Upper lobe of right lung (tissue), 1 donor: ENCODE measurements at places on chromosomes 3 and 15. TPM values are rescaled to one million over a fixed set of nuclear protein-coding genes. Genes with fewer than 3 reads are reported as not detected.
A peak's percentile ranks its signal among the peaks of the same experiment; 100 is the strongest.

- H3K36me3 ChIP-seq: no peaks in the 10 kb centered on the region
- DNase-seq: no peak
- no peaks in the 10 kb centered on the region for H3K27me3 ChIP-seq
- H3K27ac ChIP-seq: no peak overlapping the region
Observed at GRCh38 chr15:54917312-54917711, 279.4 kb downstream of the RSL24D1 start.

DNA sequence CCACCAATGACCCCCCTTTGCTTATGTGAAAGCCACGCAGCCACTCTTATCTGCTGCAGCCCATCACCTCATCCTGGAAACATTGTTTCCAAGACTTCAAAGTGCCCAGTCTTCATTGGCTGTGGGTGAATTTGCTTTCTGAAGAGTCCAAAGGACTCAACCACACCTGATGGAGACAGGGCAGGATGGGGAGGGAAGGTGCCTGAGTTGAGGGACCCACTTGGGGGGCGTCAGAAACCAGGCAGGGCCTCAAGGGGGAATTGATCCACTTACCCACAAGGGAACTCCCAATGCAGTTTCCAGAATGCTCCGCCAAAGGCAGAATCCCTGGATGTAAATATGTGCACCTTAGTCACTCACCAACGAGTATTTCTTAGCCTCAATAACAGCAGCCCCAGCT, 147.9 kb upstream of the ATP2B2 start:
- H3K27me3 ChIP-seq: peaks cover 9% of the 10 kb centered on the region
- no peaks in the 10 kb centered on the region for H3K36me3 ChIP-seq
- no peaks in the 10 kb centered on the region for H3K4me1 ChIP-seq
- H3K27ac ChIP-seq: no peak overlapping the region
- H3K4me3 ChIP-seq: no peak overlapping the region

DNA sequence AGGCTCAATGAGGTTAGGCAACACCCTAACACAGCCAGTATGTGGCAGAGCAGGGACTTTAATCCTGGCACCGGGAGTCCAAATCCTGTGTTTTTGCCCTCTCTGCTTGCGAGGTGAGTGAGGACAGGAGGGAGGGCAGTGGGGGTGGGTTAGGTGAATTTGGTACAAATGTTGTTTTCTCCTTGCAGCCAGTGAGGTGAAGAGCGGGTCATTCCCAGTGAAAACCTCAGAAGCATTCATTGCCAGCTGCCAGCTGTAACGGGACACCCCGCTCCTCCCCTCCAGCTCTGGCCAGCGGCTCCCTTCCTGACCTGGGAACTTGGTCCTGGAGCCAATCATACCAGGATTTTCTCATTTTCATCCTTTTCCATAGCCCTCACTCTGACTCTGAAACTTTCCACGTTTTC, 45.7 kb upstream of the RAB6B start:
- H3K27ac ChIP-seq: no peak overlapping the region
- no peaks in the 10 kb centered on the region for H3K27me3 ChIP-seq
- no peak overlapping the region for H3K4me3 ChIP-seq
- DNase-seq: no peak

DNA sequence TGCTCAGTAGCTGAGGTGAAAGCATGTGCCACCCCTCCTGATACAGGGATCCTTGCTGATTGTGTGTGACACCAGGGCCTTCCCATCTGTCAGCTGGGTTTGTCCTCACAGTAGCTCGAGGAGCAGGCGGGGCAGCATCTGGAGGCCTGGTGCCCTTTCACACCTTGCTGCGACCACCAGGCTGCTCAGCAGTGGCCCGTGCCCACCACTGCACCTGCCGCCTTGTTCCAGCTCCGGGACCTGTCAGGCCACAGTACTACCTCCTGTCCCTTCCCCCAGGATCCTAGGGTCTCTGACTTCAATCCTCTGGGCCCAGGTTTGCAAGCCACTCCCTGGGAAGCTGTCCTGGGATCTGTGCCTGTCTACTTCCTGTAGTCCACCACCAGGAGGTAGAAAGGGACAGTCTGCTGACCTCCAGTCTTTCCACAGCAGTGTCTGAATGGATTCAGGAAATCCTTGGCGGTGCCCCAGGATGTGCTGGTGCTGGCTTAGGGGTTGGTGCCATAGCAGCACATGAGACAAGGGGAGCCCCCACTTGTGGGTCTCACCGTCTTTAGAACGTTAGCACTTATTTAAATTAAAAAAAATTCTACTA, 27.5 kb downstream of the APBA2 start:
- DNase-seq: peak; percentile 48
- H3K4me3 ChIP-seq: no peak overlapping the region
- no peaks in the 10 kb centered on the region for H3K36me3 ChIP-seq
- no peak overlapping the region for H3K27ac ChIP-seq
- H3K4me1 ChIP-seq: no peaks in the 10 kb centered on the region

DNA sequence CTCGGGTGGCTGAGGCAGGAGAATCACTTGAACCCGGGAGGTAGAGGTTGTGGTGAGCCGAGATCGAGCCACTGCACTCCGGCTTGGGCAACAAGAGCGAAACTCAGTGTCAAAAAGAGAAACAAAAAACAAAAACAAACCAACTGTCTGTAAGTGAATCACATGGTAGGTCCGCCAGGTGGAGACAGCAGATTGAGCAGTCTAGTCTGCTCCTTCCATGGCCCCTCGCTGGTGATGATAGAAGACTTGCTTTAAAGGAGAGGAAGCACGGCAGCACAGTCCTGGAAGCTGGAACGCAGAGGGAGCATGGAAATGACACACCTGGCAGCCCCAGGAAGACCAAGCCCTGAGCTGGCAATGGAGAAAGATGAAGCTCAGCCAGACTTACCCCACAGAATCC, 31.4 kb upstream of the MGLL start:
- H3K4me3 ChIP-seq: no peak overlapping the region
- no peak overlapping the region for H3K27ac ChIP-seq
- no peaks in the 10 kb centered on the region for H3K36me3 ChIP-seq
- H3K27me3 ChIP-seq: no peaks in the 10 kb centered on the region
- no peak for DNase-seq
- H3K4me1 ChIP-seq: no peaks in the 10 kb centered on the region

DNA sequence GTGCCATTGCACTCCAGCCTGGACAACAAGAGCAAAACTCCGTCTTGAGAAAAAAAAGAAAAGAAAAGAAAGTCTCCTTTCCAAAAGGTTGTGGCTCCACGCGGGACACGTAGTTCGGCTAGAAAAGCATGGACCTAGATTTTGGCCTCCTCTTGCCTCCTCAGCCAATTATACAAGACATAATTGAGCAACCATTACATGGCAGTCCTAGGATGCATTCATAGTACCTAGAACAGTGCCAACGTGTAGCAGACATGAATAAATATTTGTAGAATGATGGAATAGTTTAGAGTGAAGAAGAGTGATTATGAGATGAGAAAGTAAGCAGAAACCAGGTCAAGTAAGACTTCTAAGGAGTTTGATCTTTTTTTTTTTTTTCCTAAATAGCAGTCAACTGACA, 112.5 kb downstream of the ZNF609 start:
- H3K36me3 ChIP-seq: no peaks in the 10 kb centered on the region
- DNase-seq: no peak
- no peak overlapping the region for H3K27ac ChIP-seq
- H3K27me3 ChIP-seq: no peaks in the 10 kb centered on the region

GRCh38 chr15:71570736-71571135, 239.6 kb upstream of the NR2E3 start:
- H3K27me3 ChIP-seq: no peaks in the 10 kb centered on the region
- no peak for DNase-seq
- peaks cover 4% of the 10 kb centered on the region for H3K4me1 ChIP-seq
- H3K27ac ChIP-seq: no peak overlapping the region

- DNase-seq: no peak
- no peak overlapping the region for H3K4me3 ChIP-seq
Observed at GRCh38 chr3:172577987-172578570, 54.8 kb upstream of the TNFSF10 start.

DNA sequence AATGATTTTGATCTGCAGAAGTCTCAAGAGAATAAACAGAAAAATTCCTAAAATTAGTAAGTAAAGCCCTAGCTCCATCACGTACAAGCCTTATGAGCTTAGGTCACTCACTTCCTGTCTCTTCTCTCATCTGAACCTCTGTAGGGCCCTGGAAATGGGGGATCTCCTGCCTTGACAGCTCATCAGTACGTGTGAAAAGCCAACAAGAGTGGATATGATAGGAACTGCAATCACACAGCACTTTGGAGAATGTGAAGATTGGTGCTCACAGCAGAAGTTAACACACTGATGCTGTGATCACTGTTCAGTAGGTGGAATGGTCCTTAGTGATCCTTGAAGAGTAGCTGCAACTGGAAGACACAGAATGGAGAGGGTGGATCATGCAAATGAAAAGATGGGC, 27.8 kb upstream of the ALDH1L1 start:
- DNase-seq: no peak
- no peak overlapping the region for H3K4me3 ChIP-seq
- H3K27ac ChIP-seq: no peak overlapping the region
- H3K36me3 ChIP-seq: no peaks in the 10 kb centered on the region
- peaks cover 1% of the 10 kb centered on the region for H3K4me1 ChIP-seq
- no peaks in the 10 kb centered on the region for H3K27me3 ChIP-seq

DNA sequence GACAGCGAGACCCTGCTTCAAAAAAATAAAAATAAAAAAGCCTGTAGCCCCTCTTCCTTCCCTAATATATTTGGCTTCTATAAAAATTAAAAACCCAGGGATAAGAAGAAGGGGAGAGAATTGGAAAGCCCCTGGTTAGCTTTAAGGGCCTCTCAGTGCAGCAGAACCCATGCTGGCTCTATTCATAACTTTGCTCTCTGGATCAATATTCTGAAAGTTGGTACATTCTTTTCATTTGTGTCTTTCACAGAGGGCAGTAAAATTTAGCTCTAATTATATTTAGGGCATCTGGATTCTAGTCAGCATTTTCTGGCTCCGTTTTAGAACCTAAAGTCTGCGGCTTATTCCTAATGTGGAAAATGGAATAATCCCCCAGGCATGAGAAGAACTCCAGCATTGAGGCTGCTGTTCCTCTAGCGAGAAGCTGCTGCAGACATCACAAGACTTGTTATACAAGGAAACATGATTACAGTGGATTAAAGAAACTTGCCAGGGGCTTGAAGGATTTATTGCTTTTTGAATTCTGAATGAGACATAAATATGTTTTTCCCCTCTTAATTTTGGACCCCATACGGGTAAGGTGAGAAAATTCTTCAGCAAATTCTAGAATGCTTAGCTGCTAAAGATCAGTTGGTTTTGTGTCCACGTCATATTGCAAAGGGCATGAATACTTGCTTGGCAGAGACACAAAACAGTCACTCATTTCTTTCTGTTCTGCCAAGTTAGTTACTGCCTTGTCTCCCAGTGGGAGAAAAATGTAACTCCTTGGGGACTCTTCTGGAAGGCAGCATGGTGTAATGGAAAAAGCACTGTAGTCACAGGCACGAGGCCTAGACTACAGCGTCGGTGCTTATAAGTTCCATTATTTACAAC, 177.7 kb downstream of the VGLL4 start:
- DNase-seq: no peak
- H3K4me1 ChIP-seq: no peaks in the 10 kb centered on the region
- peak overlapping the region; percentile 48 for H3K27ac ChIP-seq

DNA sequence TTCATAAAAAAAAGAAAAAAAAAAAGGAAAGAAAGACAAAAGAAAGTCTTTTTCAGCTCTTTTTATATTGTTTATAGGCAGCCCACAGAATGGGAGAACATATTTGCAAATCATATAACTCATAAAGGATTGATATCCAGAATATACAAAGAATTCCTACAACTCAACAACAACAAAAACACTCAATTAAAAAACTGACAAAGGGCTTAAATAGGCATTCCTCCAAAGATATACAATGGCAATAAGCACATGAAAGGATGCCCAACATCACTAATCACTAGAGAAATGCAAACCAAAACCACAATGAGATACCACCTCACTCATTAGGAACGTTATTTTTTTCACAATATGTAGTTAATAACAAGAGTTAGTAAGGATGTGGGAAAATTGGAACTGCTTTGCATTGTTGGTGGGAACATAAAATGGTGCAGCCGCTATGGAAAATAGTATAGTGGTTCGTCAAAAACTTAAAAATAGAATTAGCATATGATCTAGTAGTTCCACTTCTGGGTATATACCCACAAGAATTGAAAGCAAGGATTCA, 54.2 kb upstream of the CMTM8 start:
- no peaks in the 10 kb centered on the region for H3K4me1 ChIP-seq
- H3K4me3 ChIP-seq: no peak overlapping the region
- H3K27ac ChIP-seq: no peak overlapping the region
- H3K36me3 ChIP-seq: no peaks in the 10 kb centered on the region

- peak overlapping the region; percentile 89 for H3K4me3 ChIP-seq
- no peaks in the 10 kb centered on the region for H3K36me3 ChIP-seq
- peak overlapping the region; percentile 84 for H3K27ac ChIP-seq
- H3K27me3 ChIP-seq: no peaks in the 10 kb centered on the region
- peaks cover 9% of the 10 kb centered on the region for H3K4me1 ChIP-seq
Observed at GRCh38 chr15:22979238-22980188, 655 bp downstream of the CYFIP1 start.

GRCh38 chr15:58355382-58355971, 76.3 kb upstream of the LIPC start:
- no peak overlapping the region for H3K4me3 ChIP-seq
- H3K36me3 ChIP-seq: no peaks in the 10 kb centered on the region
- no peak overlapping the region for H3K27ac ChIP-seq
- H3K27me3 ChIP-seq: no peaks in the 10 kb centered on the region
- no peak for DNase-seq
- H3K4me1 ChIP-seq: no peaks in the 10 kb centered on the region

- H3K4me3 ChIP-seq: no peak overlapping the region
- peak; percentile 43 for DNase-seq
- H3K4me1 ChIP-seq: peaks cover 60% of the 10 kb centered on the region
Observed at GRCh38 chr15:67832031-67832551, 6.8 kb downstream of the SKOR1 start.

GRCh38 chr15:82894971-82895520, 57.5 kb downstream of the HOMER2 start:
- DNase-seq: no peak
- no peaks in the 10 kb centered on the region for H3K4me1 ChIP-seq
- no peaks in the 10 kb centered on the region for H3K27me3 ChIP-seq
- no peak overlapping the region for H3K27ac ChIP-seq

DNA sequence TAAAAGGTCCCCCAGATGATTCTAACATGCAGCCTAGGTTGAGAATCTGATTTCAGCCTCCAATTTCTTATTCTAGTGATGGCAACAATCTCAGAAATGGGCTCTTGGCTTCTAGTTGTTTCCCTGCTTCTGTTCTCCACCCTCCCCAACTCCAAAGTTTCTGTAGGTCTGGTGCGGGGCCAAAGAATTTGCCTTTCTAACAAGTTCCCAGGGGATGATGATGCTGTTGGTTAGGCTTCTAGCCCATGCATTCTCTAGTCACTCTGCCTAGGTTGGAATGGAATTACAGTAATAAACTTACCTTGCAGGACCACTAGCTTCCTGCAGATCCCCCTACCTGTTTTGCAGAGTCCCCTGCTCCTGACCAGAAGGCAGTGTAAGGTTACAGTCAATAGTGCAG, 103.2 kb upstream of the PPP2R3A start:
- no peaks in the 10 kb centered on the region for H3K36me3 ChIP-seq
- no peaks in the 10 kb centered on the region for H3K4me1 ChIP-seq
- no peak for DNase-seq

Gene PTH1R
- 14.9 TPM for total RNA-seq

Gene ATP2B2
- total RNA-seq: 0.06 TPM

Gene ROPN1B
- total RNA-seq: not detected

Gene ATP8B4
- total RNA-seq: 9.4 TPM

Gene SHF
- 7.1 TPM for total RNA-seq

Gene SLTM
- total RNA-seq: 84.0 TPM

Gene HTR3E
- not detected for total RNA-seq
